ENCODE measurements at places on chromosomes 7 and 10.

- DNase-seq = peak; percentile 74
Observed at GRCh38 chr7:98733036-98733435, 116.0 kb downstream of the NPTX2 start.

- no peak for DNase-seq
Observed at GRCh38 chr10:117562896-117563737, 20.6 kb downstream of the EMX2 start.

DNA sequence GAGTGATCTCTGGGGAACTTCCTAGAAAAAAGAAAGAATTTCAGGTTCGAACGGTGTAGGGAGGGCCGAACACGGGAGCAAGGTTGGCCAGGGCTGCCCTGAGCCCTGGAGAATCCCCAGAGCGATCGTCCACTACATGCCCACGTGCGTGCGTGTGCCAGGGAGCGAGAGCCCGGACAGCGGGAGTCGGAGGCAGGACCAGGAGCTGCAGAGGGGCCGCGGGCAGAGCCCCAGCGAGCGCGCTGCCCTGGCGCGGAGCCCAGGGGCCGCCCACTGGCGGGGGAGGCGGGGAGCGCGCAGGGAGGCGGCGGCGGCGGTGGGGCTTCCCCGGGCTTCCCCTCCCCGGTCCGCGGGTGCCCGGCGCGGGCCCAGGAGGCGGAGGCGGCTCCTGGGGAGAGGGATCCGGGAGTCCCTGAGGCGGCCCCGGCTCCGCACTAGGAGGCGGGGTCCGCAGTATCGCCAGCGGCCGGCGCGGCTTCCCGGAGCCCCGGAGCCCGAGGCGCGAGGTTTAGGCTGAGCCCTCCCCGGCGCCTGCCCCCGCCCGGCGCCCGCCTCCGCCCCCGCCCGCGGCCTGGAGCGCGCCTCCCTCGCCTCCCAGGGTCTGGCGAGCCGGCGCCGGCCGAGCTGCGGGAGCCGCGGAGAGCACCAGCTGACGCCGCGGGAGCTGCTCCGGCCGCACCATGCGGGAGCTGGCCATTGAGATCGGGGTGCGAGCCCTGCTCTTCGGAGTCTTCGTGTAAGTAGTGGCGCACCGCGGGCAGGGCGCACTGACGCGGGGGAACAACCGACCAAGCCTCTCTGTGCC lies at the start of gene PLPP4:
Gene PLPP4 (plus strand): TSS at position 602 of the 805 bp plus-strand sequence. CDS start 79 bp downstream, at position 681.
- DNase-seq = peak; percentile 53

DNA sequence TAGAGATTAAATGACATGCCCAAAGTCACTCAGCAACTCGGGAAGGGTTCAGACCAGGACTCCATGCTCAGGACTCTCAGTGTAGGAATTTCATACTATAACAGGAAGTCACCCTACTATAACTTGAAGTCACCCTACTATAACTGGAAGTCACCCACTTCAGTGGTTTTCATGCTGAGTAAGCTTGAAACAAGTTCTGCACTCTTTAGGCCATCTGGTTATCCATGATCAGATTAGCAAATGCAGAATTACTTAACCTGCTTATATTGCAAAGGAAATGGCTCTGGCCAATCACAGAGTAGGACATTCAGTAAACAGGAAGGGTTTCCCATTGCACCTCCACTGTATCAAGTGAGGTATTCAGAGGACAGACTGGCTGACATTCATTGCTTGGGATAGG lies 1240.4 kb downstream of the GATA3 start:
- DNase-seq = peak; percentile 8

DNA sequence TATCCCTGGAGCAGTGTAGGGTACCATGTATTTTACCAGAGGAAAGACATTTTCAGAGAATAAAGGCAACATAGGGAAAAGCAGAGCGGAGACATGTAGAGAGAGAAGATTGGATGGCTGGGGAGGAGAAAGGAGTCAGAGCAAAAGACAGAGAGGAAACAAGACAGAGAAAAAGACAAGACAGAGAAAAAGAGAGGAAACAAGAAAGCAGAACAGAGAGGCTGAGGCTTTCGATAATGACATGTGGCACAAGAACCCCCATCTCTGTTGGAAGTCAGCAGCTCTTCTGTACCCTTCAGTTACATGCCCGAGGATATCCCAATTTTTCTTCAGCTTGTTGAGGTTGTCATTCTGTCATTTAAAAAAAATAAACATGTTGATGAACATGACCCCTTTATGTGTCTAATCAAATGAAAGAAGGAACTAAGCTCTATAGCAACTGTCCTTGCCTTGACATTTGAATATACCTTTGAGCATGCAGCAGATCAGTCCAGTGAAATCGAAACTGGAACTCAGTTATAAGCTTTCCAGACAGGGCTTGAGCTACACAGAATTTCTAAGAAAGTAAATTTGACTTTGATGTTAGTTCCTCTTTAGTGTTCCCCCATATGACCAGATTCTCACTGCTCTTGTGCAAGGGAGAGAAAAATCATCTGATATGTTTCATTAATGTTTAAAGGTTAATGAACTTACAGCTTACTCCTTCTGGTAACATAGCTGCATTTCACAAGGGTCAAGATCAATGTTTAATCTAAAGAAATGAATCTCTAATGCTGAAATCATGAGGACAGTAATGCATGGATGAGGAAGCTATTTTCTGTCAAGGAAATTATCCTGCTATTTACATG lies 75.1 kb upstream of the SP4 start:
- peak; percentile 48 for DNase-seq

- no peak for DNase-seq
Observed at GRCh38 chr7:151623766-151624165, 104.1 kb upstream of the RHEB start.

- no peak for DNase-seq
Observed at GRCh38 chr7:1564603-1565022, 5.2 kb downstream of the PSMG3 start.

DNA sequence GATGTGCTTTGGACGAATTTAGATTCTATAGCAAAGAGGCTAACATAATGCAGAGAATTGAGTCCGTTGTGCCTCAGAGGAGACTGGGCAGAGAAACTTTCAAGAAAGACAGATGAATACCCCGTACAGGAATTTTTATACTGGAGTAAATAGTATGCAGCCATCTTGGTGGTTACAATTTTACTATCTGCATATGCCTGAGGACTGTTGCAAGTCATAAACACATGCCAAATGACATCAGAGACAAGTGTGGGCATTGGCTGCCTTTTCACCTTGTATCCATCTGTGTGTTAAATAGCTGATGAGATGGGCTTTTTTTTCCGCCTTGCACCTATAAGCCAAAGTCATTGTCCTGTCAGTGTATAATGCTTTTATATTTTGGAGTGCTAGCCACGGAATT lies 267.5 kb upstream of the SP4 start:
- no peak for DNase-seq

DNA sequence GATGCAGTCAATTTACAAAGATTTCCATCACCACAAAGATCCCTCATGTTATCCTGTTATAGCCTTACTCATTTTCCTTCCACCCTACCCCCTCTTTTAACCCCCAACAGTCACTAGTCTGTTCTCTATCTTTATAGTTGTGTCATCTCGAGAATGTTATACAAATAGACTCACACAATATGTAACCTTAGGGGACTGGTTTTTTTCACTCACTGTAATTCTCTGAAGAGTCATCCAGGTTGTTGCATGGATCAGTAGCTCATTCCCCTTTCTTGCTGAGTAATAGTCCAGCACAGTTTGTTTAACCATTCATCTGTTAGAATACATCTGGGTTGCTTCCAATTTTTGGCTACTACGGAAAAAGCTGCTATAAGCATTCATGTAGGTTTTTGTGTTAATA lies 121.1 kb upstream of the PDE1C start:
- no peak for DNase-seq

- DNase-seq = no peak
Observed at GRCh38 chr7:141679014-141679413, 23.0 kb downstream of the DENND11 start.

DNA sequence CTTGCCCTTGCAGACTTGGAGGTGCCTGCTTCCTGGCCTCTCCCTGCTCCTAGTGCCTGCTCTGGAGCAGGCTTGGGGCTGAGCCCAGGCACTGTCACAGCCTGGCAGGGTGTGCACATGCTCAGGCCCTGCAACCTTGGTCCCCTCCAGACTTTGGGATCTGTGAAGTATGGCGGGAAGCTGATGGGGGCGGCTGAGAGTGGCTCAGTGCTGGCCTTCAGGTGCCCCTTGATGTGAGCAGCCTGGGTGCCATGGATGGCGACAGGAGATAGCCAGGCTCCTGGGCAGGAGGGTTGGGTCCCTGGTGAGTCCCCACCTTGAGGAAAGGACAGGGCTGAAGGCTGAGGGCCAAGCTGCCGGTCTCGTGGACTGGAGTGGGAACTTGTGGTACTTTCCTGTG lies 700.4 kb upstream of the KCND2 start:
- DNase-seq = no peak

GRCh38 chr10:42932735-42933447 lies 144.0 kb upstream of the RET start:
- peak; percentile 27 for DNase-seq

Measured in GM13976 (cell line).